ENCODE measurements at places on chromosomes 5 and 9.

DNA sequence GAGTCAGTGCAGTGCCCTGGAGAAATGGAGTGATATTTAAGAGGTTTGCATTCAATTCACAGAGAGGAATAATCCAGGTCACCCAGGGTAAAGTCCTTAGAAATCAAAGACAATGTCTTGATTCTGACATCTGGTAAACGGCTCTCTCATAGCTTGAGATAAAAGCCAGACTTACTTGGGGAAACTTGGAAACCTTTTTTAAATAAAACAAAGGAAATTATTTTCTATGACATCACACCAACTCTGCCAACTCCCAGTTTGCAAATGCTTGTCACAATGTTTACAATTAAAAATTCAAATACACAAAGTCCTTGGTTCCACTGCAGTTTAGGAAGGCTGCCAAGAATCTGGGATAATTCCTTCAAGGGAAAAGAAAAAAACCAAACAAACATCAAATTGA lies 255.1 kb upstream of the NREP start:
- DNase-seq = no peak

DNA sequence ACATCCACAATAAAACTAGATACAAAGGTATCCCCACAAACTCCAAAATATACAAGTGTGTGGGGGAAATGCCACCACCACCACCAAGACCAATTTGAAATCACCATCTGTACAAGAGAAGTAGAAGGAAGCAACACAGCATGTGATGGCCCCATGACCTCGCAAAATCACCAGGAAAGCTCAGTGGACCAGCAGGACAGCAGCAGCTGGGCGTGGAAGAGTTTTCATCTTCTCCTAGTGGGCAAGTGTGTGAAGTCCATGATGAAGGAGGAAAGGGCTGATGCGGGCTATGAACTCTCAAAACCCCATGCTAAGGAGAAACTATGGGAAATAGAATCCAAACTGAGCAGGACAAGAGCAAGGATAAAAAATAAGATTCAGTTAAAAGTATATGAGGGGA lies 58.1 kb downstream of the GOLPH3 start:
- DNase-seq = no peak

DNA sequence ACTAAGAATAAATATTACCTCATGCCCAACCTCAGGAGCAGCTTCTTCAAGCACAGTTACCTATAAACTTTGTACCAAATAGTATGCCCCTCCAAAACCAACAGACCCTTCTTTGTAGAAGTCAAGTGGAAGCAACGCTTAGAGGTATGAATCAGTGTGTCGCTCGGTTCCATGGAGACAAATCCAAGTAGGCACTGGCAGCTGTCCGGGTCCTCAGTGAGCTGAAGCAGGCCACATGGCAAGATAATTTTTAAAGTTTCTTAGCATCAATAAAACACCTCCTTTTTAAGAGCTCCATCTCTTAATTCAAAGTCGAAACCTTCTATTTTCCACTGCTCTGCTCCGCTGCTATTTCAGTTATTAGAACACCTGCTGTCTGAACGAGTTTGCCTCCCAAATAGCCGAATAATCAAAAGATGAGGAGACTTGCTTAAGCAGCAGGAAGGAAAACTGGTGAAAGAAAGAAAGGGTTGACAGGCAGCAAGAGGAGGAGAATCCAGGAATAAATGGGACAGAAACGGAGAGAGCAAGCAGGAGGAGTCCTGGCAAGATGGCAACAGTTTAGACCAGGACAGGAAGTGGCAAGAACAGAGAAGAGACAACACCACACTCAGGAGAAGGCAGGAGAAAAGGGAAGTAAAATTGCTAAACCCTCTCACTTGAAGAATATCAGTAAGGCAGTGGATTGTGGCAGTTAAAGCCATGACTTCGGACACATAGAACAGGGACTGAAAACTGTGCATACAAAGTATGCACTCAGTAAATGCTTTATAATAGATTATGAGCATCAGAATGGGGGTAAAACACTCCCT lies 65.0 kb downstream of the PPP2R2B start:
- DNase-seq = no peak

DNA sequence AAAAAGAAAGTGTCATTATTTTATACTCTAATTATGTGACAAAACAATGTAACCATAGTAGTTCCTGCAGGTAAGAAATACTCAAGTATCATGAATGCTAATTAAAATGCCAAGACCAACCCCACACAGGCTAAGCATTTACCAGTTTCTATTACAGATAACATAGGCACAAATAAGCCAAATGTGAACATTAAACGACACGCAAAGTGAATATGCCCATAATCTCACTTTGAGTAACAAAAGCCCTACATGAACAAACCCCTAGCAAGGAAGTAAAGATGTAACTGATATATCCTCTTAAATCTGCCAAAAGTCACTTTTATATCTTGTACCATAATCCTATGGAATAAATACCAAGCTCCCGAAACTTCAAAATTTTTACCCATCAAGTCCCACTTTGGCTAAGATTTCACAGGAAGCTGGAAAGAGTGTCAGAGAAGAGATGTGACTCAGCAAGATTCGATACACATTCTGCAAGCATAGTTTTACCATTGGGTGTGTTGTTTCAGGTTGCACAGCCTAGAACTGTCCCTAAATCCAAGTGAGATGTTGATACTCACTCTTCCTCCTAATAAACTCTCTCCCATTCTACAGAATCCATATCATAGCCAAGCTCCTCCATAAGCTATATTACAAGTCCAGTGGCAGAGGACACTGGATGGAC lies 28.8 kb downstream of the TRPM6 start:
- no peak for DNase-seq

GRCh38 chr5:75113354-75114113 lies 61.2 kb upstream of the GCNT4 start:
- no peak for DNase-seq

GRCh38 chr9:14524873-14525515 lies 168.2 kb downstream of the ZDHHC21 start:
- no peak for DNase-seq

GRCh38 chr9:71668717-71669116 lies 99.6 kb downstream of the CEMIP2 start:
- DNase-seq = no peak

- DNase-seq = no peak
These were observed 107.6 kb upstream of the PITX1 start for GRCh38 chr5:135141303-135142268.

- no peak for DNase-seq
These were observed 34.8 kb downstream of the DYNC2I2 start for GRCh38 chr9:128621730-128622455.

- no peak for DNase-seq
These were observed 67.6 kb downstream of the SMARCA2 start for GRCh38 chr9:2082772-2083171.
